Esophagus muscularis mucosa (tissue), 4 donors: ENCODE measurements at places on chromosomes 1 and 21. TPM values are rescaled to one million over a fixed set of nuclear protein-coding genes. Genes with fewer than 3 reads are reported as not detected.

- no peak overlapping the region for H3K27ac ChIP-seq
- H3K4me1 ChIP-seq, result no peaks in the 10 kb centered on the region
- no peak overlapping the region for H3K4me3 ChIP-seq
Measured at GRCh38 chr1:12114916-12115315, 51.8 kb downstream of the TNFRSF8 start.

GRCh38 chr21:14114251-14114650 lies 96.5 kb downstream of the LIPI start:
- H3K36me3 ChIP-seq, result no peaks in the 10 kb centered on the region
- DNase-seq, result no peak
- H3K4me3 ChIP-seq, result no peak overlapping the region

DNA sequence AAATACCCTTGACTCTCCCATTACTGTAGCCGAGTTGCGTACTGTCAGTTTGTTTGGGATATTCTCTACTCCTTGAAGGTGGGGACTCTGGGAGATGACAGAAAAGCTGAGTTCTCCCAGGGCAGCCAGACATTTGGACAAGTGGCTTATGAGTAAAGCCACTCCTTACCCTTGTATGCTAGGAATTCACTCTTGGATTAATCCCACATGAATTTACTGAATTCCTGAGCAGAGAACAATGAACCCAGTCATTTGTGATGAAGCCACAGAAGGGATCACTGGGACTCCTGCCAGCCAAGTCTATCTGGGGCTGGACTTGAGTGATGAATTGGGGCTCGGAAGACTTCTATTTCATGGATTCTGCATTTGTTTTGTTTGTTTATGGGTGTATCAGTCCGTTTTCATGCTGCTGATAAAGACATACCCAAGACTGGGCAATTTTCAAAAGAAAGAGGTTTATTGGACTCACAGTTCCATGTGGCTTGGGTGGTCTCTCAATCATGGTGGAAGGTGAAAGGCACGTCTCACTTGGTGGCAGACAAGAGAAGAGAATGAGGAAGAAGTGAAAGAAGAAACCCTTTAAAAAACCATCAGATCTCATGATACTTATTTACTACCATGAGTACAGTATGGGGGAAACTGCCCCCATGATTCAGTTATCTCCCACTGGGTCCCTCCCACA lies 25.1 kb downstream of the C1orf116 start:
- no peaks in the 10 kb centered on the region for H3K4me1 ChIP-seq
- H3K36me3 ChIP-seq, result no peaks in the 10 kb centered on the region
- H3K27ac ChIP-seq, result no peak overlapping the region

DNA sequence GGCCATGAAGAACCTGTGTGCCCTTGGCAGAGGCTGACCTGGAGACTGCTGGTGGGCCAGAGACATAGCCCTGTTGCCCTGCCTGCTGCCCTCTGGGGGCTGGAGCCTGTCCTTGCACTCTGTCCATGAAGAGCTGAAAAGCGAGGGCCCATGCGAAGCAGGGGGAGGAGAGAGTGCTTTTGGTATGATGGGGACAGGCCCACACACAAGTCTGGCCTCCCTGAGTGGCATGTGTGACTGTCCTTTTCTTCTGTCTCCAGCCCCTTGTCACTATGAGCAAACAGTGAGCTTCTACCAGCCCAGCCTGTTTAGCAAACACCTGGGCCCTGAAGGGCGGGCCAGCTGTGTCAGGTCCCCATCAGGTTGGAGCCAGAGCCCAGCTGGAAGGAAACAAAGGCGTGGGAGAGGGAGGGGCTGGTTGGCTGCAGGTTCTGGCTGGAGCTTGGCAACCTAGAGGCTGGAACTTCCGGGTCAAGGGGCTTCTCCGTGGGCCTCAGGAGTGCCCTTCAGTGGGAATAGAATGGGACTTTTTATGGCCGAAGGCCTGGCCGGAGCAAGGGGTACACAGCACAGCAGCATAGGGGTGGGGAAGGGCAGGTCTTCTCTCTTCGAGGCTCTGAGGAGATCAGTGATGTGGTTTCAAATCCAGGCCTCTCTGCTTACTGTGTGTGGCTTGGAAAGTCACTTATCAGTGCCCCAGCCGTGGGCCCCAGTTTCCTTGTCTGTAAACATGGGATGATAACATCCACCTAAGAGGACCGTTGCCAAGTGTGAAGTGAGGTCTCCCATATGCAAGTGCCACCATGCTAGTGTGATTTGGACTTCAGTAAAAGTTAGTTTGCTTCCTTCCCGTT lies 14.3 kb downstream of the QSOX1 start:
- peaks cover 46% of the 10 kb centered on the region for H3K4me1 ChIP-seq
- H3K36me3 ChIP-seq, result peaks cover 25% of the 10 kb centered on the region
- no peak for DNase-seq
- no peaks in the 10 kb centered on the region for H3K27me3 ChIP-seq
- no peak overlapping the region for H3K4me3 ChIP-seq
- H3K27ac ChIP-seq, result no peak overlapping the region

GRCh38 chr1:151837197-151837596 lies 2.4 kb downstream of the C2CD4D start:
- peaks cover 8% of the 10 kb centered on the region for H3K27me3 ChIP-seq
- H3K4me3 ChIP-seq, result no peak overlapping the region
- no peak for DNase-seq
- peaks cover 39% of the 10 kb centered on the region for H3K4me1 ChIP-seq

DNA sequence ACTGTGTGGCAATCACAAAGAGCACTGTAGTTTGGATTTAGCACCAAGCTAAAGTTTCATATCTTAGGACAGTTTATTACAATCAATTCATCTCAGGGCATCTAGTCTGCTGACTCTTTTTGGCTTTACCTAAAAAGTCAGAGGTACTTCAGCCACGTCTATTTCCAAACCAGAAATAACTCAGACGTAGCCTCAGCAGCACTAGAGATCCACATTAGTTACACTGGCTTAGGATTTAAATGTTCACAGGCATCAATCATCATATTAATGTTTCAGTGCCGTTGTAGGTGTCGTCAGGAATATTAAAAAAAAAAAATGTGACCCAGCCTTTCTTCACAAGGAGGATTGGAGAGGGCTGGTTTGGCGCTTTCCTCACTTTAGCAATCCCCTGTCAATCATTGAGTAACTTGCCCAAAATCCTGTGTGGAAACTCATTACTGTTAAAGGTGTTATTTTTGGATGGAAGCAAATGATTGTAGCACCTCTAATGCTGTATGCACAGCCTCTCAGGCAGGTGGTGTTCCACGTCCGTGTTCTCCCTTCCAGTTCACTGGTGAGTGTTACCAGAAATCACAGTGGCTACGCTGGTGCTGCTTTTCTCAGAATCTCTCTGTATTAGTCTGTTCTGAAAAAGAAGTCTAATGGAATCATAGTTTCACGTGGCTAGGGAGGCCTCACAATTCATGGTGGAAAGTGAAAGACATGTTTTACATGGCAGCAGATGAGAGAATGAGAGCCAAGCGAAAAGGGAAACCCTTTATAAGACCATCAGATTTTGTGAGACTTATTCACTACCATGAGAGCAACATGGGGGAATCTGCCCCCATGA lies 45.4 kb downstream of the NEK7 start:
- no peaks in the 10 kb centered on the region for H3K36me3 ChIP-seq
- no peak overlapping the region for H3K27ac ChIP-seq
- no peak overlapping the region for H3K4me3 ChIP-seq
- DNase-seq, result no peak

GRCh38 chr1:244102468-244102867 lies 51.4 kb downstream of the ZBTB18 start:
- no peak overlapping the region for H3K4me3 ChIP-seq
- H3K4me1 ChIP-seq, result peaks cover 8% of the 10 kb centered on the region
- H3K27me3 ChIP-seq, result peaks cover 8% of the 10 kb centered on the region
- H3K36me3 ChIP-seq, result no peaks in the 10 kb centered on the region
- no peak overlapping the region for H3K27ac ChIP-seq

- H3K27ac ChIP-seq, result no peak overlapping the region
- H3K27me3 ChIP-seq, result no peaks in the 10 kb centered on the region
- DNase-seq, result no peak
- no peaks in the 10 kb centered on the region for H3K36me3 ChIP-seq
Measured at GRCh38 chr1:53458634-53459033, 565 bp upstream of the DMRTB1 start.

DNA sequence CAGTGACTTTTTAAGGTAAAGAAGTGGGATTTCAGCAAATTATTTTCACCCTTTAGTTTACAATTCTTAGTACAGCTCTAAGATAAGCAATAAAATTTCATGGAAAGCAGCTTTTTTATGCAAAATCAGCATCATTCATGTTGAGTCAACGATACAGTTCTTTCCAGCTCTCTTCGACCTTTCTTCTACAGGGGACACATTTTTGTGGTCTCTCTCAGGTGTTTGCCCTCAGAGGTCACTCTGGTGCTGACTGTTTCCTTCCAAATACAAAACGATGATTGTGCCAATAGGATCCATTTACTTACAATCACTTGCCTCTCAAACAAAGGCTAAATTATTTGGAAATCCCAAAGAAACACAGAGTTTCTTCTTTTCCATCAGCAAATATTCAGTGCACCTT lies 51.0 kb downstream of the PSMG1 start:
- no peaks in the 10 kb centered on the region for H3K27me3 ChIP-seq
- H3K4me1 ChIP-seq, result no peaks in the 10 kb centered on the region

GRCh38 chr1:47785561-47786271 lies 211.5 kb downstream of the TRABD2B start:
- H3K4me3 ChIP-seq, result no peak overlapping the region
- H3K27ac ChIP-seq, result no peak overlapping the region
- no peak for DNase-seq

DNA sequence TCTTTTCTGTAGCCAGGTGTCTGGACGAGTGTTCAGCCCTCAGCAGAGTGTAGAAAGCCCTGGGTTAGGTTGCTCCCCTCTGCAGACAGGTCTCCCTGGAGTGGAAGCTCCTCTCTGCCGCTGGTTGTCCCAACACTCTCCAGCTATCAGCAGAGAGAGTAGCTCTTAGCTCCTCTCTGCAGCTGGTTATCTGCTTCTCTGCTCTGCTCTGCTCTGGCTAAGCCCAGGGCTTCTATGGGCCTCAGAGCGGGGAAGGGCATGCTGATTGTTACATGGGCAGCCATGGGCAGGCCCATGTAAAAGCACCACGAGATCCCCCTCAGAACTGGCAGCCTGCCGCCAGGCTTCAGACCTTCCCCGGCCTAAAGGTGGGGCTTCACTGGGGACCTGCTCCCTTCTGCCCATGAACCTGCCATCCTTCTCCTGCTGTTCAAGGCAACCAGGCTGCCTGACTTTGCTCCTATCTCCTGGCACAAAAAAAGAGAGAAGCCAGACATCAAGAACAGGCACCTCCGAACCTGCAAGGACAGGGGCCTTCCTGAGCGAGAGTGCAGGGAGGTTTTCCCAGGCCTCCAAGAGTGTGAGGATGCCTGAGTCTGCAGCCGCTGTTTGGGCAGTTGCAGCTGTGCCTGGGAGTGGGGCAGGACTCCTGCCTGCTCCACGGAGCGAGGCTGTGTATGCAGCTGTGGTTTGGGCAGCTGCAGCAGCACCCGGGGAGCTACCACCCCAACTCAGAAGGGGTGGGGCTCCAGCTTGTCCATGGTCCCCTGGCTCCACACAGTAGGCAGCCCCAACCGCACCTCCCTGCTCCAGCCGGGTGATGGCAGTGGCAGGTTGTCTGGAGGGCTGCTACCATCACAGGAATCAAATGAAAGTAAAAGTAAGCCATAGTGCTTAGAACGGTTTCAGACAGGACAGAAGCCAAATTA lies 973.7 kb downstream of the LTN1 start:
- H3K27me3 ChIP-seq, result no peaks in the 10 kb centered on the region
- no peaks in the 10 kb centered on the region for H3K36me3 ChIP-seq
- H3K4me3 ChIP-seq, result no peak overlapping the region
- DNase-seq, result no peak

DNA sequence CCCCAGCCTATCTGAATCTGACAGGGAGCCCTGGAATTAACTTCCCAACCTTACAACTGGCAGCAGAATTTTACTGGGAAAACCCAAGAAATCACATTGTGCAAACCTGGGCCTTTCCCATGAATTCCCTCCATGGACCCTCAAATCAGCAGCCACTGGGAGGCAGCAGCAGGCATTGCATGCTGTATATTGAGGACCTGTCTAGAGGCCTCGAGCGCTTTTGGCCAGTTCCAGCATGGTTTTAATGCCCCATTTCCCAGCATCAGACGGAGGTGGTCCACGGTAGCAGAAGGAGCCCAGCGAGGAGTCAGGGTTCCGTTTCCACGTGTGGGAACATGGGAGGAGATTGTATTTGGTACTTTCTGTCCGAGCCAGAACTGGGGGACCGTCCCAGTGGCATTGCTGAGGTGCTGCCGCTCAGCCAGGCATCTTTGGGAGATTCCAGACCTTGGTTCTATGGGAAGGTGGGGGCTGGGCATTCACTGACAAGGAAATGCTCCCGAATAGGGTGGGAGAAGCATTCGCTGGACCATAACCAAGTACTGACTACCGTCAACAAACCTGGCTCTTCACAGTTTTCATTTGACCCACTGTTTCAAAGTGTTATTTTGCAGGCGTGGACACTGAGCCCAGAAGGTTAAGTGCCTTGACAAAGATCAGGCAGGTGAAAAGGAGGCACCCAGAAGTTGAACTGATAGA lies 15.9 kb downstream of the BMP8A start:
- H3K27me3 ChIP-seq, result no peaks in the 10 kb centered on the region
- H3K4me3 ChIP-seq, result no peak overlapping the region
- no peaks in the 10 kb centered on the region for H3K4me1 ChIP-seq
- DNase-seq, result no peak
- no peak overlapping the region for H3K27ac ChIP-seq
- no peaks in the 10 kb centered on the region for H3K36me3 ChIP-seq

GRCh38 chr1:228413241-228414010 lies 3.2 kb downstream of the TRIM17 start:
- H3K27me3 ChIP-seq, result peaks cover 21% of the 10 kb centered on the region
- H3K4me3 ChIP-seq, result no peak overlapping the region
- H3K4me1 ChIP-seq, result peaks cover 19% of the 10 kb centered on the region

GRCh38 chr1:27504588-27505419 lies 14.8 kb upstream of the WASF2 start:
- no peaks in the 10 kb centered on the region for H3K36me3 ChIP-seq
- H3K27ac ChIP-seq, result peak overlapping the region; percentile 90
- H3K27me3 ChIP-seq, result no peaks in the 10 kb centered on the region
- H3K4me1 ChIP-seq, result peaks cover 41% of the 10 kb centered on the region
- no peak for DNase-seq
- H3K4me3 ChIP-seq, result no peak overlapping the region

DNA sequence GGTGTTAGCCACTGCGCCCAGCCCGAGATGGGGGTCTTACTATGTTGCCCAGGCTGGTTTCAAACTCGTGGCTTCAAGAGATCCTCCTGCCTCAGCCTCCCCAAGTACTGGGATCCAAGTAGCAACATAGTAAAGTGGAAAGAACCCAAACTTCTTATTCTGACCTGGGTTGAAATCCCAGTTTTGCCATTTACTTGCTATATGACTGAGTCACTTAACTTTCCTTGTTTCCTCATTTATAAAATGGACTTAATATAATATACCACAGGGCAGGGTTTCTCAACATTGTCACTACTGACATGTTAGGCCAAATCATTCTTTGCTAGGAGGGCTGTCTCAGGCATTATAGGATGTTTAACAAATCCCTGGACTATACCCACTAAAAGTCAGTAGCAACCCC lies 6.7 kb downstream of the PFDN2 start:
- no peak overlapping the region for H3K4me3 ChIP-seq
- H3K4me1 ChIP-seq, result peaks cover 36% of the 10 kb centered on the region
- H3K36me3 ChIP-seq, result peaks cover 3% of the 10 kb centered on the region
- DNase-seq, result no peak
- no peaks in the 10 kb centered on the region for H3K27me3 ChIP-seq

KIAA0040 gene
- total RNA-seq, result 109 TPM

EFNA1 gene
- total RNA-seq, result 31.3 TPM

PPIAL4G gene
- total RNA-seq, result not detected

HPDL gene
- 0.17 TPM for total RNA-seq
